Activated CD8-positive, alpha-beta memory T cell treated with anti-CD3 and anti-CD28 coated beads for 48 hours (primary cell): ENCODE measurements at places on chromosomes 6 and 20.

DNA sequence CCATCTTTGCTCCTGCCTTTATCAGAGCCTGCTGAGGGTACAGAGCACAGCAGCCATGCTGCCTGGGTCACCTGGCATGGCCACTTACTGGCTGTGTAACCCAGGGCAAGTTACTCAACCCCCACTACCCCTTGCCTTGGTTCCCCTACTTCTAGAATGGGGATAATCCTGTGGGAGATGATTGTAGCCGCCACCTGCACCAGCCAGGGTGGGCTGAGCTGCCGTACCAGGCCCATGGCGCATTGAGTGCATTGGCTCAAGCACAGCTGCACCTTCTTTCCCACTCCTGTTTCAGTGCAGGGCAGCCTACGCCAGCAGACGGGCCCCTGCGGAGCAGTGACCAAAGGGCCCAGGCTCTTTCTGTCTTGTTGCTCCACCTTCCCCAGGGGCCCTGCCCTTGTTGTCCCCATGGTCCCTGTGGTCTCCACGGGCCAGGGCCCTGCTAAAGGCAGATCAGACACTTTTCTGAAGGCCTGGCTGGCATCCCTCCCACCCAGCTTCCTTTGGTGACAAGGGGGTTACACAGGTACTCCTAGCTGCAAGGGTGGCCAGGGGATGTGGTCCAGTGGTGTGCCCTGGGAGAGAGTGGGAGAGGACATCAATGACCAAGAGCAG, 159.4 kb upstream of the MLN start:
- no peak for DNase-seq

DNA sequence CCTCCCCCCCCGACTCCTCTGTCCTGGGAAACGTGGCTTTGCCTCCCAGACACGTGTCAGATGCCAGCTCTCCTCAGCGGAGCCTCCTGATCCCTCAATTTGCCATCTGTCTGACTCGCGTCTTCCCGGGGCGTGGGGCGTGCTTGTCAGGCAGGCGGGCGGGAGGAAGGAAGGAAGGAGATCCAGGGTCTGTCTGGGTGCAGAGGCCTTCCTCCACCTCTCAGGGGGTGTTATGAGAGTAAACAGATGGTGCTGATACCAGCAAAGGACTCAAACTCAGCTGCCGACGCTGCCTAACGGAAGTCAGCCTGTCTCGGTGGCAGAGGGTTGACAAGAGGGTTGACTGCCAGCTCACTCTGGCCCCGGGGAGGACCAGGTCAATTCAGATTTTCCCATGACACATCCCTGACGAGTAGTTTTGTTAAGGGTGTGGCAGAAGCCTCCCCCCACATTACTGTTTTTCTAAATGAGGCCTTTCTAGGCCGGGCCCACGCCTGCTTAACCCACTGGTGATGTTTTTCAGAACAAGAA, 17.0 kb downstream of the UQCC2 start:
- no peak for DNase-seq

DNA sequence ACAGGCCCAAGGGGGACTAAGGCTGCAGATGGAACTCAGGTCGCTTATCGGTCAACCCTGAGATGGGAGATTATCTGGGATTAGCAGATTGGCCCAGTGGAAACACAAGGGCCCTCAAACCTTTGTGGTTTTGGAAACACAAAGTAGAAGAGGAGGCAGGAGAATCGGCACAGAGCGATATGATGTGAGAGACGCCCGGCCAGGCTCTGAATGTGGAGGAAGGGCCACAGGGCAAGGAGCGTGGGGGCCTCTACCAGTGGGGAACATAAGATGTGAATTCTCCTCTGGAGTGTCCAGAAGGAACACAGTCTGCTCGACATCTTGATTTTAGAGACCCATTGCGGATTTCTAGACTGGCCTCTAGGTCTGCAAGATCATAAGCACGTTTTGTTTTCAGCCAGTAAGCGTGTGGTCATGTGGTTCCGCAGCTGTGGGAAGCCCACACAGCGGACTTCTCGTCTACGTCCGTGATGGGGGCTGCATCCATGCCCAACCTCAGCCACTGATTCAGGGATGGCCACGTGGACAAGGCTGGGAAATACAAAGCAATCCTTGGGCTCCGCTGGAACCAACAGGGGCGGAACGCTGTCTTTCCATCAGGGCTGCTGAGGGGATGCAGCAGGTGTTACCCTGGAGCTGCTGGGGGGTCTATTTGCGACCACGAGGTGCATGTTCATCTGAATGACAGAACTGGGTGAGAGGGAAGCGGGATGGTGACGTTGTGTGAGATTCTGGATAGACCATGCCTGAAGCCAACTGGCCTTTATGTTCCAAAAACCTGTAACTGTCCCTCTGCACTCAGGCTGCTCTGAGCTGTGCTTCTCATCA, 127.6 kb upstream of the PMEPA1 start:
- no peak for DNase-seq

DNA sequence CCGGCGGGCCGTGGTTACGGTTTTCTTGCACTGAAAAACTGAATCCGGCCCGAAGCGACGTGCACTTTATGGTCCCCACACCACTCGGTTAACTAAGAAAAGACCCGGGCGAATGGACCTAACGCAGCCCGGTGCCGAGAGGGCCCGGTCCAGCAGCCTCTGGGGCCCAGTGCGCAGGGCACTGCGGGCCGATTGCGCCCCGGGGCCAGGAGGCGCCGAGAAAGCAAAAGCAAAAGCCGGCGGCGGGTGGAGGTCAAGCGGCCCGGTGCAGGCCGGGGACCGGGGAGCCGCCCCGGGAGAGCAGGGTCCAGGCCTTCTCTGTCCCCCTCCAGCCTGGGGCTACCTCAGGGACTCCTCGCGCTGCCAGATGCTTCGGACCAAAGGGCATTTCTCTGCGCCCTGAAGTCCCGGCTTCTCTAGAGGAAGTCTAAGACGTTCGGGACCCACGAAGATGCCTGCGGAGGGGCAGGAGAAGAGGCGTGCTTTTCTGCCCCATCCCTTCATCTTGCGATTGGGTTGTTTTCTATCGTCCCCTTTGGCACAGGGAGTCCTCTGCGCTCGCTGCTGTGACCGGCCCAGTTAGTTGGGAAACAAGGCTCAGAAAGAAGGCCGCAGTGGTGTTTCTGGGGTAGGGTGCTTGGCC, 4.4 kb downstream of the FOXF2 start:
- DNase-seq = no peak

- no peak for DNase-seq
Measured at GRCh38 chr6:7051780-7052442, 55.9 kb upstream of the RREB1 start.
